ENCODE measurements at places on chromosomes 12 and 14.

DNA sequence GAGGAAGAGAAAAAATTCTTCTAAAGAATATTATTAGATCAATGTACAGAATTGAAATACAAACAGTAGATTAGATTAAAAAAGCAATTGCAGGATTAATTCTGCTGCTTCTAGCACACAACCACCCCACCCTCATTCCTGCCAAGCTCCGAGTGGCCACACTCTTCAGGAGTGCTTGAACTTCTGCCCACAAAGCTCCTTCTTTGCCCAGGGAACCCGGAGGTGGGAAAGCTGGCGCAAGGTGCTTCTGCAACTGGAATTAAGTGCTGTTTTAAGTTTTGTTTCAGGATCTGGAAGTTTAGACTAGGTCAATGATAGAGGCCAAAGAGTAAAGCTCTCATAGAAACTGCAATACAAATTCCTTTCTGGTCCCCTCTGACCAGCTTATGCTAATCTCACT lies 94.1 kb upstream of the BMP4 start:
- no peak for DNase-seq

- no peak for DNase-seq
These were observed 921 bp downstream of the DEPDC4 start for GRCh38 chr12:100265732-100266584.

GRCh38 chr12:9273276-9273675 lies 65.1 kb upstream of the PZP start:
- DNase-seq: no peak

GRCh38 chr12:85664429-85664828 lies 171.8 kb downstream of the RASSF9 start:
- no peak for DNase-seq

DNA sequence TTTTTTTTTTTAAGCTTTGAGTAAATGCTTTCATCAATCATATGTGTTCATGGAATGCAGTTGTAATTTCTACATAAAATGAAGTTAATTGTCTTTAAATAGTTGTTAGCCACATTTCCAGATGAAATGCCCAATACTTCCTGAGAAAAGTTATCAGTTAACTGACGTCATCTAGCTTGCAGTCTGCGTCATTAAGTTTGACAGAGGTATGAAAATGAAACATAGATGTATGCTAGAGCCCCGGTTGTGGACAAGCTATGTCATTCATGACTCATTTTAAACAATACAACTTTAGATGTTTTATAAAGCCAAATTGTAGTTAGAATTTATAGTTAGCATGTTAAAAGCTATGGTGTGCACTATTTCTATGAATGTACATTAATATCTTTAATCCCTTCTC lies 90.7 kb downstream of the PLEKHA5 start:
- DNase-seq: no peak

DNA sequence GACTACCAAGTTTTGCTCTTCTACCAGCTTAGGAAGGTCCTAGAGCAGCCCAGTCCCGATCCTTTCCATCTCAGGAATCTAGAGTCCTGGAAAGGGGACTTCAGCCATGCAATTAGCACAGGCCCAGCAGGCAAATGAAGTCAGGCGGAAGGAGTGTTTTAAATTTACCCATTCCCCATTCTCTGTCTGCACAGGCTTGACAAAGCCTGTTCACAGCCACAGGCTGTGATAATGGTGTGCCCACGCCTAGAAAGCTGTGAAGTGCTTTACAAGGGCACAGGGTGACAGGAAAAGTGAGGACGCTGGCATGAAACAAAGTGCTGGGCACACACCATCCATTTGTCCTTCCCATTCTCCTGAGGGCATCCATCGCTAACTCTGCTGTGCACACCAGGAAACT lies 79.0 kb downstream of the PITPNM2 start:
- no peak for DNase-seq

DNA sequence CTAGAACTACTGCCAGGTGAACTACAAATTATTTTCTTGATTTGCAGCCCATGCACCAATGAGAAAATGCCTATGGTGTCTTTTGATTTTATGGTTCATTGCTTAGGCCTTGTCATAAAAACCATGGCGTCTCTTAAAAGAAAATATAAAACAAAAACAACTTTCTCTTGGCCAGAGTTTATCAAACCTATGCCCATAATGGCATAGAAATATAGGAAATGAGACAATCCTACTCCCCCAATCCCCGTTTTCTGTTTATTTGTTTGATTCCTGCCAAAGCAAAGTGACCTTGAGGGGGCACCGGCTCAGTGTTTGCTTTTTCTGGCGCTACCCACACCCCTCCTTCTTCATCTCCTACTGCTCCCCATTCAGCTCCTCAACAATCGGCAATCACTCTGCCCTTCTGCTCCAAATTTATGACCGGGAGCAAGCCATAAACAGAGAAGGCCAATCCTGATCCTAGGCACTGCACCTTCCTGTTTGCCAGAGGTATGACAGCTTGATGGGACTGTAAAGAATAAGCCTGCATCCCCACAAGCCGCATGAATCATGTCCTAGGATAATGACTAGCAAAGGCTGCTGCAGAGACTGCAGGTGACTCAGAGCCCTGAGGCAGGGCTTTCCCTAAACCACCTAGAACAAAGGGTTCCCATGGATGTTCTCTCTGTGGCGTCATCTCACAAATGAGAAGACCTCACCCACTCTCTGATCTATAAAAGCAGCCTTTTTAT lies 874.9 kb downstream of the NRXN3 start:
- no peak for DNase-seq

- DNase-seq: no peak
These were observed 47.4 kb downstream of the AMN start for GRCh38 chr14:102969901-102970300.

GRCh38 chr12:123805173-123805572 lies 43.1 kb downstream of the DNAH10 start:
- no peak for DNase-seq

- DNase-seq: no peak
These were observed 40.5 kb downstream of the DIO3 start for GRCh38 chr14:101601606-101602465.

- DNase-seq: no peak
These were observed 1.2 kb downstream of the SRSF9 start for GRCh38 chr12:120468325-120468820.

DNA sequence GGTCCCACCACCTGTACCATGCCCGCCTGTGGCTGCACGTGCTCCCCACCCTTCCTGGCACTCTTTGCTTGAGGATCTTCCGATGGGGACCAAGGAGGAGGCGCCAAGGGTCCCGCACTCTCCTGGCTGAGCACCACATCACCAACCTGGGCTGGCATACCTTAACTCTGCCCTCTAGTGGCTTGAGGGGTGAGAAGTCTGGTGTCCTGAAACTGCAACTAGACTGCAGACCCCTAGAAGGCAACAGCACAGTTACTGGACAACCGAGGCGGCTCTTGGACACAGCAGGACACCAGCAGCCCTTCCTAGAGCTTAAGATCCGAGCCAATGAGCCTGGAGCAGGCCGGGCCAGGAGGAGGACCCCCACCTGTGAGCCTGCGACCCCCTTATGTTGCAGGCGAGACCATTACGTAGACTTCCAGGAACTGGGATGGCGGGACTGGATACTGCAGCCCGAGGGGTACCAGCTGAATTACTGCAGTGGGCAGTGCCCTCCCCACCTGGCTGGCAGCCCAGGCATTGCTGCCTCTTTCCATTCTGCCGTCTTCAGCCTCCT lies 1.1 kb downstream of the INHBE start:
- DNase-seq: no peak

- DNase-seq: no peak
These were observed 12.2 kb upstream of the ITPR2 start for GRCh38 chr12:26845057-26845666.

DNA sequence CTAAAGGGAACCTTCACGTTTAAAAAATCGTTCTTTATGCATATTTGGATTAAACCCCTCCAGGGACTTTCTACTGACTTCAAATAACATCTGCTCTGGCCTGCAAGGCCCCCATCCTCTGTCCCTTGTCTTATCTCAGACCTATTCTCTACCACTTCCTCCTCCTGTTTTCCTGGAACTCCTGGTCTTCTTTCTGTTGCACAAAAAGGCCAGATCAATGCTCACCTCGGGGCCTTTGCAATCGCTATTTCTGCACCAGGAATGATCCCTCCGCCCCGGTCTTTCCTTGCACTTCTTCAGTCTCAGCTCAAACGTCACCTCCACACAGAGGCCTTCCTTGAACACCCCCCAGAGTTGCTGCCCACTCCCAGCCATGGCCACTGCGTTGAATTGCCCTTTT lies 57.6 kb upstream of the BEGAIN start:
- DNase-seq: no peak

GRCh38 chr14:54331516-54331915 lies 65.3 kb upstream of the CDKN3 start:
- no peak for DNase-seq

DNA sequence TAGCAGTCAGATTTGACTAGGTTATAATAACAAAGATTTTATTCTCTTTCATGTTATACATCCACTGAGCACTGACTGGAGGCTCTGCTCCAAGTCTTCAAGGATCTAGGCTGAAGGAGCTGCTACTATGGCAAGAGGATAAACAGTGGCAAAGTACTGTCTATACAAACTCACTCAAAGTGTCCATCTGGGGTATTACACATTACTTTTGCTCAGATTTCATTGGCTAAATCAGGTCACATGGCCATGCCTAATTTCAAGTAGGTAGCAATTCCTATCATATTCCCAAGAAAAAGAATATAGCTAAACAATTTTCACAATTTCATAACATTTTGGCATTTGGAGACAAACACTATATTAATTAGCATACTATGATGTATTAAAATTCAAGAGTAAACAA lies 40.9 kb downstream of the CDK17 start:
- DNase-seq: no peak

DNA sequence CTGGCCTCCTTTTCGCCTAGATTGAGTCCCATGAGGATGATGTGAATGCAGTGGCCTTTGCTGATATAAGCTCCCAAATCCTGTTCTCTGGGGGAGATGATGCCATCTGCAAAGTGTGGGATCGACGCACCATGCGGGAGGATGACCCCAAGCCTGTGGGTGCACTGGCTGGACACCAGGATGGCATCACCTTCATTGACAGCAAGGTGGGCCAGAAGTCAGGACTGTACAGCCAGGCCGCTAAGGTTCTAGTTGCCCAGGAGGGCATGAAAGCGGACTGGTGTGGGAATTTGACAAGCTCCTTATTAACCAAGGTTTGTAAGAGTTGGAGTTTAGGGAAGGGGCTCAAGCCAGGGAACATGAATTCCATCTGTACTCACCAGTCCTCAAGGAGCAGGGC lies 4.9 kb upstream of the NRL start:
- no peak for DNase-seq

- DNase-seq: no peak
These were observed 108.4 kb upstream of the EGLN3 start for GRCh38 chr14:34059037-34059924.

GRCh38 chr12:103962493-103962892 lies 3.2 kb upstream of the TDG start:
- no peak for DNase-seq

DNA sequence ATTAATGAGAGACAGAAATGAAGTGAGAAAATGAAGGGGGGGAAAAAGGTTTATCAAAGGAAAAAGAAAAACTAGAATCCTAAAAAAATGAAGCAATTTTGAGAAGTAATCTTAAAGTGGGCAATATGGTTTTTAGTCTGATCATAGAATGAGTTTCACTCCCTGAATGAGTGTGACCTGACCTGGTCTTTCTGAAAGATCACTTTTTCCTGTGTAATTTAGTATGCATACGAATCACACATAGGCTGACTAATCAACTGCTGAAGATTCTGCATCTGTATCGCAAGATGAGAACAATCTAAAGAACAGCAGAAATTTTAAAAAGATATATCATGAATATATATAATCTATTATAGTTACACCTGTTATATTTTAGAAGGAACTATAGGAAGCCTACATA lies 11.3 kb downstream of the GNPTAB start:
- DNase-seq: no peak

DNA sequence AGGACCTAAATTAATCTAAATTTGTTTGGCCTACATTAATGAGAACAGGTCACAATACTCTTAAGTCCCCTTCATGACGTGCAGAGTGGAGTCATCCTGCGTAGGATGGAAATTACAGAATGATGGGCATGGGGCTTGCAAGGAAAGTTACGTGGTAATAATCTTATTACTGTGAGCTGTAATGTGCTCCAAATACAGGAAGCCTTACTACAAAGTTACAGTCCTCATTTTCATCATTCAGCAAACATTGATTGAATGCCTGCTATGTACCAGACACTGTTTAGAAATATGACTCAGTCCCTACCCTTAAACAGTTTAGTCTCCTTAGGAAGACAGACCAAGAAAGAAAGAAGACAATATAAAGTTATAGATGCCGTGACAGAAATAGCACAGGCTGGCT lies 9.4 kb downstream of the HIGD1C start:
- no peak for DNase-seq

- DNase-seq: no peak
These were observed 1.1 kb downstream of the EMP1 start for GRCh38 chr12:13197526-13198143.

GRCh38 chr12:63961543-63961942 lies 117.0 kb downstream of the SRGAP1 start:
- no peak for DNase-seq

GRCh38 chr14:61864329-61864898 lies 102.2 kb downstream of the SNAPC1 start:
- no peak for DNase-seq

DNA sequence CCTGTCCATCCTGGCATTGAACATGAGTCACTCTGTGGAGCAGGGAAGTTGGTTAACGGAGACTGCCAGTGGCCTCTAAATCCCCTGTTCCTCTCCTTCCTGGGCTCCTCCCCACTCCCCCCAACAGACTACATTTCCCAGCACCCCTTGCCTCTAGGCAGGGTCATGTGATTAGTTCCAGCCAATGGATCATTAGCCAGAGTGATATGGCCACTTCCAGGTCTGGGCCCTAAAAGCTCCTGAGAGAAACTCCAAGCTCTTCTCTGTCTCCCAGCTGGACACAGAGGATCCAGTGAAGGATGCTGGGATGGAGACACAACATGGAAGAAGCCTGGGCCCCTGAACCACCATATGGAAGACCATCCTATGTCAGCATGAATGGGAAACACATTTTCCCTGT lies 54.4 kb upstream of the RFLNA start:
- DNase-seq: no peak

- DNase-seq: no peak
These were observed 16.2 kb downstream of the CCDC62 start for GRCh38 chr12:122790393-122791075.

- no peak for DNase-seq
These were observed 211.4 kb downstream of the SSPN start for GRCh38 chr12:26406813-26407212.

All from stimulated activated CD8-positive, alpha-beta memory T cell treated with anti-CD3 and anti-CD28 coated beads, Interleukin-7, amount 100 ng/mL, for 48 hours (primary cell).